Memory B cell (primary cell): ENCODE measurements at places on chromosomes 1 and 21.

DNA sequence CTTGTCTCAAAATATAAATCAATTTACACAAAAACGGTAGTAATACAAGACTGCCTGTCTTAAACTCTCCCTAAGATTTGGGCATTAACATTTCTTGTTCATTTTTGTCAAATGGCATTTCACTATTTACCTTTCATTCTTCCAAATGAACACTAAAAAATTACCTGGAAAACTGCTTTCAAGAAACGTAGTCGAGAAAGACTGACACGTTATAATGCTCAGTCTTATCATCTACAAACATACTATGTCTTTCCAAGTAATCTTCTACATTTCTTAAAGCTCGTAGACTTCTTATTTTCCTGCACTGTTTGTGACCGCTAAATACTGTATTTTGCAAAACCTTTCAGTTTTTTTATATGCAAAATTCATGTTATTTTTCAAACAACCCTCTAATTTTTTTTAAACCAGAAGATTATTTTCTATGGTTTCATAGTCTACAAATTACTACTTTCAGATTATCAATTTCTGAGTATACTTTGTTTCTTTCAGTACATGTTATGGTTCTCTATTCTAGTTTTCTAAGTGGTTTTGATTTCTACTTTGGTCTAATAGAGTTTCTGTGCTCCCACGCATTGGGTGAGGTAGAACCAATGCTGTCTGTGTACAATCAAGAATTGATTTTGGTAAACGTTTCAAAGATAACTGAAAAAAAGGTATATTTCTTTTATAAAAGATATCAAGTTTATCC is 336.4 kb downstream of the SMYD3 start:
- DNase-seq: no peak

DNA sequence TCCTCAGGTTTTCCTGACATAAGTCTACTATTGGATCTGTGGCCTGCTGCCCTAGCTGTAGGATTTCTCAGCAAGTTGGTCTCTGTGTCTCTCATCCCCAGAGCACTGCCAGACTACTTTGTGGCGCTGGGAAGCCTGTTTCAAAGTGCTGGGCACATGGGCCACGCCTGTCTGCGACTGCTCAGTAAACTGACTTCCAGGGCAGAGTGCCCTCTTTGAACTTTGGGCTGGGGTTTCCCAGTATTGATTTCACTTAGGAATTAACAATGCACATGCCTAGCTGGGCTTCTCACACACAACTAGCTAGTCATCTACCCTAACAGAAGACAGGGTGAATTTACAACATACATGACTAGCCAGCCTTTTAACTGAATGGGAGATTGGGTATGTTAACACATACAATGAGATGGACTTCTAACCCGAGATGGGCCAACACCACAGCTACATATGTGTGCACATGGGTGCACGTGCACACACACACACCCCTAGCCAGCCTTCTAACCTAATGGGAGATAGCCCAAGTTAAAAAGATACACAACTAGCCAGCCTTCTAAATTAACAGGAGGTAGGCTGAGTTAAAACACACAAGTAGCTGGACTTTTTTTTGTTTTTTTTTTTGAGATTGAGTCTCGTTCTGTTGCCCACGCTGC is 6.9 kb upstream of the TRIM17 start:
- no peak for DNase-seq

DNA sequence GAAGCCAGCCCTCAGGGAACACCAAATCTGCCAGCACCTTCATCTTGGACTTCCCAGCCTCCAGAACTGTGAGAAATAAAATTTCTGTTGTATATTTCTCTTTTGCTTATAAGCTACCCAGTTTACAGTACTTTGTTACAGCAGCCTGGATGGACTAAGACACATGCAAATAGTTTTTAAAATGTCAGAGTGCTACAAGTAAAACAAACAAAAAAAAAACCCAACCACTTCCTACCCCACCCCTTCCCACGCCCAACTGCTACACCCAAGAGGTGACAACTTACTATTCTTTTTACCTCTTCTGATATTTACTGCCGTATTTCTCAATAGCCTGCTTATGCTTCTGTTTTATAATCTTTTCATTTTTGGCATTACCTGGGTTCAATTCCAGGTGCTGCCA is 8.6 kb upstream of the SPSB1 start:
- no peak for DNase-seq

- peak; percentile 38 for DNase-seq
Observed at GRCh38 chr1:203172184-203173010, 3.2 kb downstream of the MYBPH start.

GRCh38 chr21:24118738-24119459 is 1488.4 kb downstream of the MRPL39 start:
- no peak for DNase-seq

- DNase-seq: no peak
Observed at GRCh38 chr1:184701816-184702215, 52.8 kb downstream of the EDEM3 start.

GRCh38 chr1:234755449-234755863 is 145.5 kb upstream of the IRF2BP2 start:
- no peak for DNase-seq

GRCh38 chr1:227782226-227782625 is 33.2 kb upstream of the PRSS38 start:
- no peak for DNase-seq

DNA sequence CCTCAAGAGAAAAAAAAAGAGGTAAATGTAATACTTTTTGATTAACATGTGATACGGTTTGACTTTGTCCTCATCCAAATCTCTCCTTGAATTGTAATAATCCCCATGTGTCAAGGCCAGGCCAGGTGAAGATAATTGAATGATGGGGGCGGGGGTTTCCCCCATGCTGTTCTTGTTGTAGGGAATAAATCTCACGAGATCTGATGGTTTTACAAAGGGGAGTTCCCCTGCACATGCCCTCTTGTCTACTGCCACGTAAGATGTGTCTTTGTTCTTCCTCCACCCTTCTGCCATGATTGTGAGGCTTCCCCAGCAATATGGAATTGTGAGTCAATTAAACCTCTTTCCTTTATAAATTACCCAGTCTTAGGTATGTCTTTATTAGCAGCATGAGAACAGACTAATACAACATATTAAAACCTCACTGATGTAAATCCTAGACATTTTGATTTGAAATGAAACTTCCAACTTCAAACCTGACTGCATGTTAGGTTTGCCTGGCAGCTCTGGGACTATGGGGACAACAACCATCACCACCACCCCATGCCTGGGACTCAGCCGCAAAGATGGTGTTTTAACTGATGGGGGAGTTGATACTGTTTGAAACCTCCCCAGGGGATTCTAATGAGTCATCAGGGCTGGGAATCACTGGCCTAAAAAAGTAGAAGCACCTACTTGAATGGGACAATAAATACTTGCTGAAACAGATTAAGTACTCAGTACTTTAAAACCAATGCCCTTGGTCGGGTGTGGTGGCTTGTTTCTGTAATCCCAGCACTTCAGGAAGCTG is 32.8 kb upstream of the BACH1 start:
- peak; percentile 7 for DNase-seq

DNA sequence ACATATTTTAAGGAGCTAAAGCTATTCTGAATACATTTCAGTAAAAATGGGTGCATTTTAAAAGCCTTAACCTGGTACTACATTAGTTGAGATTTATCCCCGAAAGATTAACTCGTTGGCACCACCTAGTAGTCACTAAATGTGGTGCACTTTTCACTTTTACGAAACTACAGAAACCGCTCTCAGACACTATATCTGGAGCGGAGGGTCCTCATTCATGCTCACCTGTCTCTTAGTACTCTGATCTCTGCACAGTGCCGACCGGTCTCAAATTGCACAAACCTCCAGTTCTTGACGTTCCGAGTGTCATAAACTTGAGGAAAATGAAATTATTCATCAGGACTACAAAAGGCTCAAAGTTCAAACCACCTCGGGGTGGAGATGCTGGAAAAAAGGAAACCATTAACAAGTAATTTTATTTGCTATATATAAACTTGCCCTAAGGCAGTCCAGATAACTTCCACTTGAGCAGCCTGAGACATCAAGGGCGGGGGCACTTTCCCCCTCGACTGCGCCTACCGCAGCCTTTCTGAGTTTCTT is 722 bp downstream of the LZIC start:
- DNase-seq: peak; percentile 21
